ENCODE measurements at places on chromosomes 3 and 15.

- DNase-seq: no peak
Observed at GRCh38 chr3:181455276-181455675, 256.4 kb upstream of the SOX2 start.

GRCh38 chr3:155957412-155957880, 87.0 kb downstream of the GMPS start:
- DNase-seq: no peak

DNA sequence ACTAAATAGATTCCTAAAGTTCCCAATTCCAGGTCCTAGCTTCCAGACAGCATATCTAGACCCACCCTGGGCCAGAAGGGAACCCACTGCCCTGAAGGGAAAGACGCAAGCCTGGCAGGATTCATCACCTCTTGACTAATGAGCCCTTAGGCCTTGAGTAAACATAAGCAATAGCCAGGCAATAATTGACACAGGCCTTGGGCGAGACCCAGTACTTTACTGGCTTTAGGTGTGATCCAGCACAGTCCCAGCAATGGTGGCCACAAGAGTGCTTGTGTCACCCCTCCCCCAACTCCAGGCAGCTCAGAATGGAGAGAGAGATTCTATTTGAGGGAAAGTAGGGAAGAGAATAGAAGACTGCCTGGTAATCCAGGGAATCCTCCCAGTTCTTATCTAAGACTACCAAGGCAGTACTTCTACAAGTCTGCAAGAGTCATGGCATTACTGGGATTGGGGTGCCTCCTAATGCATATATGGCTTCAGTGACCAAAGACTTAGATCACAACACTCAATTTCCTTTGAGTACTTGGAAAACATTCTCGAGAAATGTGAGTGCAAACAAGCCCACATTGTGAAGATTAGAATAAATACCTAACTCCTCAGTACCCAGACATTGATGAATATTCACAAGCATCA, 30.4 kb upstream of the WWTR1 start:
- no peak for DNase-seq

GRCh38 chr3:30954426-30954825, 60.0 kb upstream of the GADL1 start:
- no peak for DNase-seq

- DNase-seq: no peak
Observed at GRCh38 chr3:132679911-132680310, 19.8 kb downstream of the UBA5 start.

GRCh38 chr3:24981924-24982323, 446.1 kb upstream of the RARB start:
- DNase-seq: no peak

DNA sequence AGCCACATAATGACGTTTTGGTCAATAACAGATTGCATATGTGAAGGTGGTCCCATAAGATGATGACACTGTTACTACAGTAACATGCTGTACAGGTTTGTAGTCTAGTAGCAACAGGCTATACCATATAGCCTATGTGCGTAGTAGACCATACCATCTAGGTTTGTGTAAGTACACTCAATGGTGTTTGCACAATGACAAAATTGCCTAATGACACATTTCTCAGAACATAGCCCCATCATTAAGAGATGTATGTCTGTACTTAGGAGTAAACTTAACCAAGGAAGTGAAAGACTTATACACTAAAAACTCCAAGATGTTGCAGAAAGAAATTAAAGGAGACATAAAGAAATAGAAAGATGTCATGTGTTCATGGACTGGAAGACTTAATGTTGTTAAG, 66.2 kb downstream of the RPLP1 start:
- no peak for DNase-seq

GRCh38 chr3:20648921-20649381, 462.9 kb upstream of the SGO1 start:
- DNase-seq: no peak

DNA sequence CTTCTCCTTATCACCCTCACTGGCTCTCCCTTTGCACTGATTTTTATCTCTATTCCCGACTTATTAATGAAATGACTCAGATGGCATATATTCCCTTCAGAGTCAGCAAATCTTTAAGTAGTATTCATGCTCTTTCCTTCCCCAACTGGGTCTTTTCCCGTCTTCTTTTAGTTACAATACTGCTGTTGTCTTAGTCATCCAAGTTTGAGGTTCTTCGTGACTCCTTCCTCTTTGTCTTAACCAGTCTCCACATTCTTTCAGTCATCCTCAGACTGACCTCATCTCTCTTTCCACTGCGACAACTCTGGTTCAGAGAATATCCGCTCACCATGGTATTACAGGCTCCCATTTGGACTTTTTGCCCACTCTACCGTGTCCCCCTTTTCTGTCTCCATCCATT, 12.4 kb downstream of the WDR5B start:
- DNase-seq: no peak

DNA sequence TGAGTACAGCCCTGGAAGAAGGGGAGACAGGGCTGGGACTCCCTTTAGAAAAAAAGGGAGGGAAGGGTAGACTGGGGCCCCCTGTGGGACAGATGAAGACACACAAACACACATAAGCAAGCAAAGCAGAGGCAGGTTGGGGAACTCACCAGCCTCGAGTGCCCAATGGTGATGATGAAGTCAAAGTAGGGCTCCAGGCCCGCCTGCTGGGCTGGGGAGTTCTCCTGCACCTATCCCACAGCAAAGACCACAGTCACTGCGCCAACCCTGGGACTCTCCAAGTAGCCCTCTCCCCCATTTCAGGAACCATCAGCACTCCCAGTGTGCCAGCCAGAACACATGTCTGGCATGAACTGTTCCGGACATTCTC, 4.1 kb downstream of the GORASP1 start:
- DNase-seq: no peak

GRCh38 chr3:549636-550035, 353.1 kb downstream of the CHL1 start:
- DNase-seq: no peak
